ENCODE measurements at places on chromosomes 12 and 14.
A peak's percentile ranks its signal among the peaks of the same experiment; 100 is the strongest.

DNA sequence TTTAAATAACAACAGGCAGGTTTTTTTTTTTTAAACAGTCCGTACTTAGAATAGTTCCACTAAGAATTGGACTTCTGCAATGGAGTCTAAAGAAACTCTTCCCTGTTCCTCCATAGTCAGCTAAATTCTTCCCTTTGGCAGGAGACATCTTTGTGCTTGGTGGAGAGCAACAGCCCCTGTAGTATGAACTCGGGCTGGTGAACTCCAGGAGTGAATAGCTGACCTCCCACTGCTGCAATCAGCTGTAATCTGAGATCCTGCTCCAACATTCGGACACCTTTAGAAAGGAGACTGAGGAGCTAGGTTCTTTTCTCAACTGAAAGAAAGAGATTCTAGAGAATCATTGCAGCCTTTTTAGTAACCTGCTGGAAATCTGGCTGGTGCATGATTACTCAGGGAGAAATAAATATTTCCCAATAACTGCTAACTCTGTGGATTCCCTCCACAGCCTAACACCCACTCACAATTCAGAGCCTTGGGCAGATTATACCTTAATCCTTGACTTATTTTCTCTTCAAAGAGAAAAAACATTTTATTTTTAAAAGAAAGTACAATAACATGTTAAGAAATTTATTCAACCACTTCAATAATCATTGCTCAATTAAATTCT, 25.6 kb upstream of the DBX2 start:
- DNase-seq, result no peak

DNA sequence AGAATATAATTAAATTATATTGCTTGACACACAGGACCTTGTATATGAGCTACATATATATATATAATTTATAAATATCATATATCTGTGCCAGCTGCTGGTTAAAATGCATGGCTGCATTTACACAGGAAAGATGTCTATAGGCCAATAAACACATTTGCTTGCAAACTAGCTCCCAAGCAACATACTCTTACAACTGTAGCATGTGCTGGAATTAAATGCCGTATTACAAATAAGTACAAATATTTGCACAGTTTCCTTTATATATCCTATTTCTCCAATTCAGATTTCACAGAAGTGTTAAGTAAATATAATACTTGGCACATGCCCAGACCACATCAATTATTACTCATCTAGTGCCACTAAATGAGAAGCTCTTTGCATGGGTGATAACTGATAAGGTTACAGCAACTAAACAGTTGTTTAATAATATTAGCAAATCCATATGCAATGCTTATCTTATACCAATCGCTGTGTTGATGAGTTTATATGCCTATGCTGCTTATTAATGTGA, 66.7 kb upstream of the E2F7 start:
- DNase-seq, result no peak

GRCh38 chr14:92039063-92039718, 668 bp downstream of the TRIP11 start:
- peak; percentile 33 for DNase-seq

DNA sequence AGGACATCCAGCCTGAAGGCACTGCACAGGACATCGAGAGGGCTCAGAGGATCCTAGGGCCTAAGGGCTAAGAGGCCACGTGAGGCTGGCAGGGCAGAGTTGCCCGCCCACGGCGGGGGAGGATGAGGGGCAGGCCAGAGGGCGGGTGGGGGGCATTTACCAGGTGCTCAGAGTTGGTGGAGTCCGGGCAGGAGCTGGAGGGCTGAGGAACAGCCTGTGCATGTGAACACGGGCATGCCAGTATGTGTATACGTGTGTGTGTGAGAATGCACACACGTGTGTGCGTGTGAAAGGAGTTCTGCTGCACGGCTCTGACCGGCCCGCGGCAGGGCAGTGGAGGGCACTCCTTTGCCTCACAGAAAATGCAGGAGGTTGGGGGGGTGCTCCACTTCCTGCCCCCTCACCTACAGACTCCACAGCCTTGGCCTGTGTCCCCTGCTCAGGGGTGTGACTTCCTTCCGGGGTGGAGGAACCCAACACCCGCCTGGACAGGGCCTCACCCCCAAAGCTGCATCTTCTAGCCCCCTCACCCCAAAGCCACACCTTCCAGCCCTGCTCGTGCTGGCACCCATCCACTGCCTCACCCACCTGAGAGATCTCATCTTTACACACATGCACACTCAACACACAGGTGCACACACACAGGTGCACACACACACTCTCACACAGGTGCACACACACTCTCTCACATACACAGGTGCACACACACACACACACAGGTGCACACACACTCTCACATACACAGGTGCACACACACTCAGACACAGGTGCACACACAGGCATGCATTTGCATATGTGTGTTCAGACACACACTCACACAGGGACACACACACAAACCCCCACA, 11.8 kb upstream of the GPR132 start:
- no peak for DNase-seq

- no peak for DNase-seq
Observed at GRCh38 chr14:34013721-34014060, 62.8 kb upstream of the EGLN3 start.

GRCh38 chr14:64038841-64039542, 186.2 kb downstream of the SYNE2 start:
- no peak for DNase-seq

GRCh38 chr14:26282578-26282977, 315.3 kb downstream of the NOVA1 start:
- DNase-seq, result no peak

- DNase-seq, result no peak
Observed at GRCh38 chr12:122878780-122879612, 16.9 kb downstream of the VPS37B start.

DNA sequence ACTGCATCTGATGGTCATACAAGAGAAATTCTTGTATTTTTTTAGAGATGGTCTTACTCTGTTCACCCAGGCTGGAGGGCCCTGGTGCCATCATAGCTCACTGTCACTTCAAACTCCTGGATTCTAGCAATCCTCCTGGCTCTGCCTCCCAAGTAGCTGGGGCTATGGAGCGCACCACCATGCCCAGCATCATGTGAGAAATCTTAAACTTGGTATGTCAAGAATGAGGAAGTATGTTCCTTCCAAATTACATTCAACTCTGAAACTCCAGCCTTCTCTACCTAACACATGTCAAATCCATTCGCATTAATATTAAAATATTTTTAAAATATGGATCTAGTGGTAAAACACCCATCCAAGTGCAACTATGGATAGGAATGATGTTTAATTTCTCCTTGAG, 27.5 kb upstream of the CDKN3 start:
- no peak for DNase-seq

GRCh38 chr12:71299541-71300376, 139.8 kb upstream of the LGR5 start:
- no peak for DNase-seq
